ENCODE measurements at places on chromosomes 11 and 22.
A peak's percentile ranks its signal among the peaks of the same experiment; 100 is the strongest.

- peak; percentile 86 for DNase-seq
Observed at GRCh38 chr11:45105233-45105983, 41.0 kb upstream of the PRDM11 start.

- DNase-seq = no peak
Observed at GRCh38 chr11:127002669-127003259, 2.2 kb upstream of the KIRREL3 start.

DNA sequence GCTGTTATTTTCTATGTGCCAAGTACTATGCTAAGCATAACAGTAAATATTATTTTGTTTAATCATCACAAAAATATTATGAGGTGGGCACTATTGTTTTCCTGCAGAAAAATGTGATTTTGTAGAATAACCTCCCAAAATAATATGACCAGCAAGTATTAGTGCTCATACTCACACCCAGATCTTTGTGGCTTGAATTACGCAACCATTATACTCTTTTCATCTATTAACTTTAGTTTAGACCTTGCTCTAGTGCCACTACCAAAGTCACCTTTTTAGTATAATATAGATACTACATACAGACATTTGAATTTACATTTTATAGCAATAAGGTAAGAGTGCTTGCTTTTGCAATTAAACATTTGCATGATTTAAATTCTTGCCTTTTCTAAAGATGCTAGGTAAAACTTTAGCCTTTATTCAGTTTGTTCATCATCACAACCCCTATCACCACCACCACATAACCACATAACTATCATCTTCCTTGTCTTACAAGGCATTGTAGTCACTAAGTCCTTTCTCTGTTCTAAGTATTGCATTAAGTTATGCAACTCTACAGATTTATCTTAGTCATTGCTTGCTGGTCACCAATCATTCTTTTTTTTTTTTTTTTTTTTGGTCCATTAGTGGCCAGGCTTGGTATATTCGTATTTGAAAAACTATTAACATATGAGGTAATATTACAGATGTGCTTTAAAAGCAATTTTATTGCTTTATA, 68.4 kb downstream of the GAS2 start:
- DNase-seq = no peak

DNA sequence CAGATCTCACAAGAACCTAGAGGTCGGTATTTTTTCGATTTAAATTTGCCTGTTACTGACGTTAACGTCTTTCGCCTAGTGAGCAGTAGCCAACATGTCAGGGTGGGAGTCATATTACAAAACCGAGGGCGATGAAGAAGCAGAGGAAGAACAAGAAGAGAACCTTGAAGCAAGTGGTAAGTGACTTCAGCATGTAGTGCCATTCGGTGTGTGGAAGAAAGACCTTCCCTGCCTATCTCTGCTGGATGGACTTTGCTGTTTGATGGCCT, 750 bp downstream of the XRCC6 start:
- DNase-seq = no peak

DNA sequence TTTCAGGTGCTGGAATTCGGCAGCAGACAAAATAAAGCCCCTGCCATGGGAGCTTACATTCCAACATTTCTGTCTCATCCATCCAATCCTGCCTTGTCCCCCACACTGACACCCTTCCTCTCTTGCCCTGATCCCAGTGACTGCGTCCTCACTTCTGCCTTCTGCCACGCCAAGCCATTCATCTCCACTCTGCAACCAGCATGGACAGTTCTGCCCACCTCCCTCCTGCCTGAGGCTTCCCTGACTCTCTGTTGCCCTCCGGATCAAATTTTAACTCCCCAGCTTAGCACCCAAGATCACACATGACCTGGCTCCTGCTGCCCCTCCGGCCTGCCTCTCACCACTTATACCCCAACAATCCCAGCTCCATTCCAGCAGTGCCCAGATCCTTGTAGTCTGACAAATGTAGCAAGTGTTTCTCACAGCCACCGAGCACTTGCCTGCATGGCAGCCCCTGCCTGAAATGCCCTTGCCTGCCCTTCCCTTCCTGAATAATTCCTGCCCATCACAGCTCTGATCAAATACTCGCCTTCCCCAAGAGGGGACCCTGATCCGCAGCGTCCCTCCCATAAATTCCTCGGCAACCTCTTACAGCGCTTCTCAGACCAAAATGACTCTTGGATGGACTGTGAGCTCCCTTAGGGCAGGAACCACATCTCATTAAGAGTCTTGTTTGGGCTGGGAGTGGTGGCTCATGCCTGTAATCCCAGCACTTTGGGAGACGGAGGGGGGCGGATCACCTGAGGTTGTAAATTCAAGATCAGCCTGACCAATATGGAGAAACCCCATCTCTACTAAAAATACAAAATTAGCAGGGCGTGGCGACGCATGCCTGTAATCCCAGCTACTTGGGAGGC, 2.3 kb downstream of the ACTN3 start:
- no peak for DNase-seq

DNA sequence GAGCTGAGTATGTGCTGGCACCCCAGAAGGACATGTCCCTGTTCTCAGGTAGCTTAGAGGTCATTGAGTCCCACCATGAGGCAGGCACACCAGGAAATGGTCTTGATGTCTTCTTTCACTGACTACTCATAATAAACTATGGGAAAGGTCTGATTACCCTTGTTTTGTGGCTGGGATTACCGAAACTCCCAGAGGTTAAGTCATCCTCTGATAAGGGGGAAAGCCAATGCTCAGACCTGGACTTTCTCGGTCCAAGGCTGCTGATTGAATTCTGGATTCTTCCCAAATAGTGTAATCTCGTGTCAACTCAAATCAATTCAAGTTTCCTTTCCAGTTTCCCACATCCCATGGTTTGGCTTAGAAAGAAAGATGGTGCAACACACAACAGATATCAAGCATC, 3.7 kb upstream of the CD44 start:
- no peak for DNase-seq

DNA sequence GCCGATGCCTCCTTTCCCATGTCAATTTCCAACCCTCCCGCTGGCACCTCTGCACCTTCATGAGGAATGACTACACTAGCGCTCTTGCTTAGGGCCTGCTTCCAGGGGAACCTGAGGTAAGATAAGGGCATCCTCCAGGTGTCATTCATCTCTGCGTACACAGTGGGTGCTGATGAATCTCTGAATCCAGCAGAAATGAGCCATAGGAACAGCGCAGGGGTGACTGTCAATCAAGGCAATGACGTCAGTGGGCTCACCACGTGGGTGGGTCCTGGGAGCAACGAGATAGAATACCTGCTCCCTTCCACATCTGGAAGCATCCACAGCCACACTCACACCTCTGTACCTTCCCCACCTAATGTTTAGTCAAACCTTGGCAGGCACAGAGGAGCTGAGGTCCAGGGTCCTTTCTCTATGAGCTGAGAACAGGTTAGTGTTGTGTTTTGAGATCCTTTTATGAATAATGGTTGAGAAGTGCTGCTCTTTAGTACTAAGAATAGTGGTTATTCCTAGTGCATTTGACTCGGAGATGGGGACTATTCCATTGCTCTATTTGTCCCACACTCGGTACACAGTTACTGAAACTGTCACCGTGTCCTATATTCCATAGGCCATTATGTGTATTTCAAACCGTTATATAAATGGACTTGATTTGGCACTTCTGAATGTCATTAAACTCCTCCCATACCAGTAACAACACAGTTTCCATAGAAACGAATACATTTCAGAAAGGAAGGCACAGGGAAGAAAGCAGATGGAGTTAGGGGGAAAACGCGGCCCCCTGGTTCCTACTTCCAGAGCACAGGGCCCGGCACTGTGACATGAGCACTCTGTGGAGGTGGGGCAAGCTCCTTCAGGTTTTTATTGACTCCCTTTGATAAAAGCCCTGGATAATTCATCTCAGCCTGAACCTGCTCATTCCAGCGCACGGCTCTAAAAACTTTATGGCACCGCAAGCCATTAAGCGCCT, 193.4 kb downstream of the ST3GAL4 start:
- DNase-seq = no peak

DNA sequence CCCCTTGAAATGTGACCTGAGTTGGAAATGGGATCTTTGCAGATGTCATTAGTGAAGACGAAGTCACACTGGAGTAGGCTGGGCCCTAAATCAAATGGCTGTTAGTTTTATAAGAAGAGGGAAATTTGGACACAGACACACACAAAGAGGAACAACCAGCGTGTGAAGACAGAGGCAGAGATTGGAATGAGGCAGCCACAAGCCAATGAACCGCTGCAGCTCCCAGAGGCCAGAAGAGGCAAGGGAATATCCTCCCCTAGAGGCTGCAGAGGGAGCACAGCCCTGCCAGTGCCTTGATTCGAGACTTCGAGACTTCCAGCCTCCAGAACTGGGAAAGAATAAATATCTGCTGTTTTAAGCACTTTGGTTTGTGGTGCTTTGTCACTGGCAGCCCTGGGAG, 484.5 kb downstream of the MN1 start:
- DNase-seq = no peak

- no peak for DNase-seq
Observed at GRCh38 chr11:35079611-35080010, 59.4 kb upstream of the CD44 start.

DNA sequence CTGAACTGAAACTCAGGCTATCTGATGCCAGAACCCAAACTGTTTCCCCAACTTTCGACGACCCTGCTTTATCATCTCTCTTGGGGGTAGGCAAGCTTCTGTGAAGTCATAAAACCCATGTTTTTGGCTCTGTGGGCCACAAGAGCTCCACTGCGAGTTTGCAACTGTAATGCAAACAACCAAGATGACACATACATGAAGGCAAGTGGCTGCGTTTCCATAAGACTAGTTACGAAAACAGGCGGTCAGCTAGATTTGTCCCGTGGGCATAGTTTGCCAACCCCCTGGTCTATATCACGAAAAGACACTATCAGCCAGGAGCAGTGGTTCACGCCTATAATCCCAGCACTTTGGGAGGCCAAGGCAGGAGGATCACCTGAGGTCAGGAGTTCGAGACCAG, 37.5 kb downstream of the TPST2 start:
- no peak for DNase-seq

GRCh38 chr11:46529095-46529905, 64.5 kb downstream of the AMBRA1 start:
- peak; percentile 76 for DNase-seq

DNA sequence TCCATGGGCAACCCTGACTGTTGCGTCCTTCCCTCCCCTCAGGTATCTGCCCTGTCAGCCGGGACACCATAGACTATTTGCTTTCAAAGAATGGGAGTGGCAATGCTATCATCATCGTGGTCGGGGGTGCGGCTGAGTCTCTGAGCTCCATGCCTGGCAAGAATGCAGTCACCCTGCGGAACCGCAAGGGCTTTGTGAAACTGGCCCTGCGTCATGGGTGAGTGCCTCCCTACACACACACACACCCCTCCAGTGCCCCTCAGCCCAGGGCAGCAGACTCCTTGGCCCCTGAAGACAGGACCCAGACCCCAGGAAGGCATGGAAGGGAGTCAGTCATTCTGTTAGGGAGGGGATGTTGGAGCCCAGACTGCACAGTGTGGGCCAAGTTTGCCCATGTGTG, 17.9 kb upstream of the UVRAG start:
- DNase-seq = no peak

GRCh38 chr11:11085580-11085979, 227.7 kb upstream of the ZBED5 start:
- DNase-seq = no peak

DNA sequence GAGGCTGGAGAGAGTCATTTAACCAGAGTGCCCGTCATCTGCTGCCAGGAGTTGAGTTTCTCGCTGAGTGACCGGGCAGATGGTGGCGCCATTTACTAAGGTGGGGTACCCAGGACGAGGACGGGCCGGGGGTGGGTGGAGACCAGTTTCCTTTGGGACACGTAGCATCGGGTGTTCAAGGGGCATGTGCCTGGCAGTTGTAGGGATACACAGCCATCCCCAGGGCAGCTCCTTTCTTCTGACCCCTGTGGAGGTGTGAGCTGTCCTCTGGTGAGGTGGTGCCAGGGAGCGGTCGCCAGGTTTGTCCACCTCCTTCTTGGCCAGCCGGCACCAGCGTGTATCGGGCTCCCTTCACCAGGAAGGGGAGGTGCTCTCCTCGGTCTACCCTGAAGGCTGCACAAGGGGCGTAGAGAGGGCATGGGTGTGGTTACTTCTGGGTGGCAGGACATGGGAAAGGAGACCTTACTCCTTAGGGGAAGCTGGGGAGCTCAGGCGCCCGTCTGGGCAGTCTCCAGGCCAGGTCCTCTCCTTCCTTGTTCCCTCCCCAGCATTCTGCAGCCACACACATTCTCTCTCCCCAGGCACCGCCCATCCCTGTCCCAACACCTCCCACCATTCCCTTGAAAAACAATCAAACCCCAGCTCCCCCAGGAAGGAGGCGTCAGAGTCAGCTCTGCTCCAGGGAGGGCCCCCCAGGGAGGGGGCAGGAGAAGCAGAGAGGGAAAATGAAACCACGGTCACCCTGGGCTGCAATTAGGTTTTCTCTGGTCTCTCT, 10.3 kb upstream of the MB start:
- peak; percentile 86 for DNase-seq

- no peak for DNase-seq
Observed at GRCh38 chr11:114478001-114478410, 38.7 kb downstream of the REXO2 start.

DNA sequence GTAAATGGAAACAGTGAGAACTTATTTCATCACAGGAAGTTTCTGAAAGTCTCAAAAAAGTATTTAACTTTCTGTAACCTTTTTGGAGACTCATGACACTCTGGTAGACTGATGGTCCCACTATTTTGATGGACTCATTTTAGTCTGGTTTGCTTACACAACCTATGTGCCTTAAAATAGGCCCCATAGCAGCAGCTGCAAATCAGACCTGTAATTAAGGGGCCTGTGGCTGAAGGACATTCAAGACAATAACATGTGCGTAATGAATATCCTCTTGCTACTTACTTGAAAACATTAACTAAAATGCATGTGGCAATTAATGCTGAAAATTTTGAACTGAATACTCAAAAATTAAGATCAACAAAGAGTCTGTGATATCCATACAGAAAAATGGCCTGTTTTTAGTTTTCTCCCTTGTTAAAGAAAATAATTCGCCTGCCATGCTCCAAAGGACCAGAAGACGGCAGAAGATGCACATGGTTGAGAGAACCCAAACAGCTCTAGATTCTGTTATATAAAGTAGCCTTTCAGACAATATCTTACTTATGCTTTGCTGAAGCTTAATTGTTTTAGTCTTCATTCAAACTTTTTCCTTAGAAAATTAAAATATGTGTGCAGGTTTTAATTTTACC, 568.5 kb downstream of the KCNA4 start:
- DNase-seq = no peak

DNA sequence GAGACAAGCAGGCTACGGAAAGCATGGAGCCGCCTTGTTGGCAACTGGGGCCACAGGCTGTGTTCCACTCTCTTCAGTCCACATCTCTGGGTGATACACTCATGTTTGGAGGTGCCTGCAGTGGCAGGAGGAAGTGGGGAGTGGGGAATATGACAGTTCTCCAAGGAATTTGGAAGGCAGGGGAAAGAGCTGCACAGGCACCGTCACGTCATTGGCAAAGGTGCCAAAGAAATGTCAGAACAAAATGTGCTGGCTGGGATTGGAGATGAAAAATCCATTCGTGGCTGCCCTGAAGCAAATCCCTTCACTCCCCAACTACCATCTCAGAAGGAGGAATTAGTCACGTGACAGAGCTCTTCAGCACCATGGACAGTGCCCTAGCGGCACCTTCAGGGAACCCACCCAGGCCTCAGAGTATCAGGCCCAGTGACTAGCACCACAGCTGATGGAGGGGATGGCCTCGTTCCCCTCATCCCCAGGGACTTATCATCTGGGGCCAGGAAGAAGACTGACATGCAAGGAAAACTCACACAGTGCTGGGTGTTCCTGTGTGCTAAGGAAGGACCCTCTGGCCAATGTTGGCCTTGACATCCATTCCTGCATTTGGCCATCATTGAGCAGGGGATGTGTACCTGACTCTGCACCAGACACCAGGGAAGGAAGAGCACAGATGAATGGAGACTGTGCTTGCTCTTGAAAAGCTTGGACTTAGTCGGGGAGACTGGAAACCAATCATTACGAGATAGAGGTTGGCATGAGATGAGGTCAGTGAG, 48.5 kb upstream of the PRDM11 start:
- peak; percentile 83 for DNase-seq

All from sciatic nerve (tissue), 2 donors.